ENCODE measurements at places on chromosomes 3 and 15.

- no peak for DNase-seq
Measured at GRCh38 chr3:61186030-61186429, 65.2 kb downstream of the FHIT start.

GRCh38 chr15:50425219-50425618 is 1.0 kb downstream of the USP8 start:
- no peak for DNase-seq

DNA sequence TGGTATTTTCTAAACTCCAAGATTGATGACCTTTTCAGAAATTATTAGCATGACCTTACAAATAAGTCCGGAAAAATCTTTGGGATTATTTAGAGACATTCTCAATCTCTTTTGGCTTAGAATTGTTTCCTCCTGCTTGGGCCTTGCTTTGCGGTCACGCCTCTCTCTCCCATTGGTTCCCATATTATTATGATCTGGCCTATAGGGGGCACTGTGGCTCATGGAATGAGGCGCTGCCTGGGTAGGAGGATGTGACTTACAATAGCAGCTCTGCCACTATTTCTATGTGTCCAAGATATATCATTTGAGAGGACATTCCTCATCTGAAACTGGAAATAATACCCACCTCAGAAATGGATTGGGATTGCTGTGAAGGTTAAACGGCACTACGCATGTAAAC is 464.9 kb downstream of the MFSD1 start:
- DNase-seq = no peak

DNA sequence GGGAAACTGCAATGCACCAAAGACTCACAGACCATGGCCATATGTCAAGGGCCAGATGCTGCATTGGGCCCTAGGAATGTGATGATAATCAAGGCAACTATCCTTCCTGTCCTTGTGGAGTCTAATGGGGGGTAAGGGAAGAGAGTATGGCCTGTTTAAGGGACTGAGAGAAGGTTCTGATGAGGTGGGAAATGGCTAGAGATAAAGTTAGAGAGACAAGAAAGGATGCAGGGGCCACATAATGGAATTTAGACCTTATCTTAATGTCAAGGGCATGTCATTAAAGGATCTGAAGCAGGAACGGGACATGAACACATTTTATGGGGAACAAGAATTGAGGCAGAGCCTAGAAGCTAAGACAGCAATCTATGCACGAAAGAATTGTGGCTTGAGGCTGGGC is 30.0 kb upstream of the ABHD17C start:
- no peak for DNase-seq

- DNase-seq = no peak
Measured at GRCh38 chr3:133283958-133284807, 115.7 kb upstream of the BFSP2 start.

DNA sequence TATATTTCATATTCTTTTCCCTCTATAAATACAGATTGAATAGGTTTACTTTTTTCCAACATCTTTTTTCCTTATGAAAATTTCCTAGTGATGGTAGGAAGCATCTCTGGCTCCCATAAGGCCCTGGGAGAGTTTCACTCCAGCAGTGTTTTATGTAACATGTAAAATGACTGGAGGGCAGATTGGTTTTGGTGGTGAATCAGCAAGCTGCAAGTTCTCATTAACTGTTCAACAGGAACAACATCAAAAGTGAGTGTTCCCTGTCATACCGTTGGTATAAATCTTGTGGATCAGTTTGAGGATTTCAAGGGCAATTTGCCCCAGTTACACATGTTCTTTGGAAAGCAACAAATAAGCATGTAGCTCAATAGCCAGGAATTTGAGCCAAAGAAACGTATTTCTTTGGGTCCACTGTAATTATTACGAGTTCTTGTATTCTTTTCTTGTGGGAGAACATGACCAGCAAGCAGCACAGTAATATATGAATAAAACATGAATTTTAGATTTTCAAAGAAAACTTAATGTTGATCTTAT is 345.7 kb downstream of the SV2B start:
- DNase-seq = no peak

DNA sequence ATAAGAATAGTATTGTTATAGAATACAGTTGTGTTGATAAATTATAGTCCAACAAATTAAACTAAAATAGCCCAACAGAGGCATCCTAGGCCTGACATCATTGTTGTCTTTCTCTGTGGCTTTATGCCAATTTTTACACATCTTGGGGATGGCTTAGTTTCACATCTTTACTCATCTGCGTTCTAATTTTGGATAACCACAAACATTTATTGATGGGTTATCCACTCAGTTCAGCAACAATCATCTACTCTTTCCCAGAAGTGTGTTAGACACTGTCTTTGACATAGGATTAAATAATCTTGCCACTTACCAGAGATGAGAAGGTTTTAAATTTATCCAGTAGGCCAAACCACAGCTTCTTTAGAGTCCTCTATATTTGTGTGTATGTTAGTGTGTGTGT is 120.8 kb upstream of the PHLDB2 start:
- no peak for DNase-seq

- DNase-seq = no peak
Measured at GRCh38 chr15:64245405-64245804, 82.6 kb upstream of the PPIB start.

GRCh38 chr15:82698711-82699345 is 10.8 kb downstream of the AP3B2 start:
- DNase-seq = no peak

- no peak for DNase-seq
Measured at GRCh38 chr3:38312356-38312755, 30.3 kb downstream of the SLC22A14 start.

DNA sequence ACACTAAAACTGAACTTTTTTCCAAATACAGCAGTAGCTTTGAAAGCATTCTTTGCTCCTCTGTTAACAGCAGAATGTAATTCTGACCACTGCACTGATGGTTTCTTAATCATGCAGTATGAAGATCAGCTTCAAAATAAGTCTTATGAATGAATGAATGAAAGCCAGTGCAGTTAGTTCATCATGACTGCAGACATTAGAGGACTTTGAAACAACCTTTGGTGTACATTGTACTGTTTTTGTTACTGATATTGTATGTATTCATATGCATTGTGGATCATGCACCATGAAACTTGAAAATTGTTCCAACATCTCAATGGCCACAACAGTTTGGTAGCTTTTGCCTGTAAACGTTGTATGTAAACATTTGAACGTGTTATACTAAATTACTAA is 1.3 kb upstream of the TNIK start:
- no peak for DNase-seq
